ENCODE measurements at places on chromosomes 5 and 9.

GRCh38 chr9:3954331-3955304, 345.2 kb downstream of the GLIS3 start:
- no peak for DNase-seq

GRCh38 chr9:13589034-13589737, 309.7 kb upstream of the MPDZ start:
- no peak for DNase-seq

GRCh38 chr9:93668261-93668871, 92.0 kb downstream of the PHF2 start:
- no peak for DNase-seq

- no peak for DNase-seq
These were observed 10.7 kb upstream of the CERCAM start for GRCh38 chr9:128409978-128410377.

DNA sequence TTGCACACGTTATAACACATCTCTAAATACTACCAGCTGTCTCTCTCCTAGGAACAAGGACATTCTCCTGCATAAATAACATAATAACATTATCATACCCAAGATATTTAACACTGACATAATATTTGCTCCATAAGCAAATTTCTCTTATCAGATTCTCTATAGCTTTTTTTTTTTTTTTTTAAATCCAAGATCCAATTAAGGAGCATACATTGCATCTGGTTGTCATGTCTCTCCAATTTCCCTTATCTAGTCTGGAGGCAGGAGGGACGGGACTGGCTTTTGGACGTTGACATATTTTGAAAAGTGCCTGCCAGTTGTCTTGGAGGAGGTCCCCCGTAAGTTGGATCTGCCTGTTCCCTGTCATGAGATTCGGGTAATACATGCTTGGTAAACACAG, 76.6 kb downstream of the RAPGEF1 start:
- no peak for DNase-seq

DNA sequence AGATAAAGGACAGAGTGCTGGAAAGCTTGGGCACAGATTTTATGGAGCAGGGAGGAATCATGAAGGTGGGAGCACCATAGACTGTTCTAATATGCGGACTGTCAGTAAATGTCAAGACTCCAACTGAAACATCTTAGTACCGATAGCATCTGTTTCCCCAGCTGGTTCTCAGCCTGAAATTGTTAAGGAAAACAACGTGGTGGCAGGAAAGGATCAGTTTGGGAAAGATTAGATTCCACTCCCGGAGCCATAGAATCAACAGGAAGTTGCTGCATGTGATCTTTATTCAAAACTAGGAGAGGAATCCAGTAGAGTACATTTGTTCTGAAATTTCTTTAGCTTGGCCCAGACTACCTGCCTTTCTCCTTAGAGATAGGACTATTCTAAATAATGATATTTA, 559.1 kb downstream of the CSNK1G3 start:
- DNase-seq = no peak

DNA sequence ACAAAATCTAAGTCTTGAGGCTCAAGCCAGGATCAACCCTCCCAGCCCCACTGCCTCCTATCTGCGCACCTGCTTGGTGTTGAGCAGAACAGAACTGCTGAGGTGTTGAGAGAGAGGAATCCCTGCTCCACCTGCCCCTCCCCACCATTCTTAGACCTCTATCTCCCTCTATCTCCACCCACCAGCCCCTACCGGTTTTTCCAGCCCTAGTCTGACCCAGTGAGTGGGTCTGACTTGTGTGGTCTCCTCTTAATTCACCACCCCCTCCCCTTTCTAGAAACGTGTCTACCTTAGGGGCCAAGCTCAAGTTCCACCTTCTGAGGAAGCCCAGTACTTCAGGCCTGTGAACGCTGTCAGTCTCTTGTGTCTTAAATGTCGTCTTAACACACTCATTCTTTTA, 93.7 kb downstream of the ARHGAP26 start:
- DNase-seq = no peak

DNA sequence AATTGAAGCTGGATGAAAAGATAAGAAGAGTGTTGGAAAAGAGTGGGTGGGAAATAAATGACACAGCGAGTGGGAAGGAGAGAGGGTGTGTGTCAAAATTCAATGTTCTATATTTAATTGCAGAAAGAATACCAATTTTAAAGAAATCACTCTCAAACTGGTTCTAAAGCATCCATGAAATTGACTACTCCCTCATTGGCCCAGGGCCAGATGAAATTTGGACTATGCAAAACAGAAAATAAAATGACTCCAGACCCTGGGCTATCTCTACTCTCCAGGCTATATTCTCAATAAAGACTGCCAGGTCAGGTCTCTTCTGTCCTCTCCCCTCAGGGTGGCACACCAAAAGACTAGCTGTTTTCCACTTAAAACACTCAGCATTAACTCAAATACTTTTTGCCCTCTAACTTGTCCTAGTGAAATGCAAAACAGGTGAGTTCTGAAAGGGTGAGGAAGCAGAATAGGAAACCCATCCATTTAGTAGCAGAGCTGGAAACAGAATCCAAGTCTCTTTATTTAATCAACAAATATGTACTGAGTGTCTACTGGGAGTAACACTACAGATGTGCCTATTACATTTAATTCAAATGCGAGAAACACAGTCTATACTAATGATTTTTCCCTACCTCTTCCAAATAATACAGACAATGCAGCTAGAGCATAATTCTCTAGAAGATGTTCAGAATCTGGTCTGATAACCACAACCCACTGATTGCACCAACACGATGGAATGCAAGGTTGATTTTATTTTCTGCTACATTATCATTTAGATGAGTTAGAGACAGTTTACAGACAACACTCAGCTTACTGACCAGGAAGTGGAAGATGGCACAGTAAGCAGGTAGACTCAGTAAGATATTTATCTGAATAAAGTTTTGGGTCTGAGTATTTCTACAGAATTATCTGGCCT, 42.1 kb downstream of the EFCAB9 start:
- DNase-seq = no peak
